ENCODE measurements at places on chromosomes 2 and 18.
A peak's percentile ranks its signal among the peaks of the same experiment; 100 is the strongest.

- DNase-seq, result no peak
Measured at GRCh38 chr2:65050931-65051330, 5.3 kb upstream of the CEP68 start.

GRCh38 chr2:42360890-42361727 is at the start of gene COX7A2L:
COX7A2L (minus strand) TSS chr2:42361217; CDS start chr2:42361161, 56 bp downstream.
- DNase-seq, result peak; percentile 94

GRCh38 chr2:73004889-73005596 is 66.5 kb downstream of the SFXN5 start:
- DNase-seq, result no peak

- DNase-seq, result no peak
Measured at GRCh38 chr18:35141567-35142274, 99.1 kb upstream of the ZNF397 start.

GRCh38 chr2:7009207-7009911 is 92.1 kb downstream of the RNF144A start:
- no peak for DNase-seq

- DNase-seq, result no peak
Measured at GRCh38 chr18:71114550-71115210, 825.8 kb downstream of the SOCS6 start.

DNA sequence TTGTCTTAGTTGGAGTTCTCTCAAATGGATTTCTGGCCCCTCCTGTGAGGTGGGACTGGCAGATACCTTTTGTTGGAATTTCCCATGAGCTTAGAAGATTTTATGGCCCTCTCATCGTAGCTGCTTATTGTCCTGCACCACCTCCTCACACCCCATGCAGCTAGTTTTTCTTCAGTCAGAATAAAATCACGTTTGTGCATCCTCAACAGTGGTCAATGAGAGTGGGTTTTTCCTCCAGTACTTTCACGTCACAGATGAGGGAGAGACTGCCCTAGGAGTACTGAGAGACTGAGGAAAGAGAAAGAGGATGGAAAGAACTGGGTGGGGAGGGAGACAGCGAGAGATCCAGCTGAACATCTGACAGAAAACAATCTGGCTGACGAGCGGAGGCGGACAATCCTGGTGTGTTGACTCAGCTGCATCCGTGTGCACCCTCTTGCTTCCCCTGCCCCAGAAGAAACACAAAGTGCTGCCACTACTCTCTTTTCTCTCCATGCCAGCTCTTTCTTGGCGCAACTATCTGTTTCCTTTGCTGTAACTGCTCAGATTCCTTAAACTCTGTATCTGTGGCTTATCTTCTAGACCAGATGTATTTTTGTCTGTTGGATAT is 7.4 kb downstream of the RAPGEF4 start:
- peak; percentile 15 for DNase-seq

DNA sequence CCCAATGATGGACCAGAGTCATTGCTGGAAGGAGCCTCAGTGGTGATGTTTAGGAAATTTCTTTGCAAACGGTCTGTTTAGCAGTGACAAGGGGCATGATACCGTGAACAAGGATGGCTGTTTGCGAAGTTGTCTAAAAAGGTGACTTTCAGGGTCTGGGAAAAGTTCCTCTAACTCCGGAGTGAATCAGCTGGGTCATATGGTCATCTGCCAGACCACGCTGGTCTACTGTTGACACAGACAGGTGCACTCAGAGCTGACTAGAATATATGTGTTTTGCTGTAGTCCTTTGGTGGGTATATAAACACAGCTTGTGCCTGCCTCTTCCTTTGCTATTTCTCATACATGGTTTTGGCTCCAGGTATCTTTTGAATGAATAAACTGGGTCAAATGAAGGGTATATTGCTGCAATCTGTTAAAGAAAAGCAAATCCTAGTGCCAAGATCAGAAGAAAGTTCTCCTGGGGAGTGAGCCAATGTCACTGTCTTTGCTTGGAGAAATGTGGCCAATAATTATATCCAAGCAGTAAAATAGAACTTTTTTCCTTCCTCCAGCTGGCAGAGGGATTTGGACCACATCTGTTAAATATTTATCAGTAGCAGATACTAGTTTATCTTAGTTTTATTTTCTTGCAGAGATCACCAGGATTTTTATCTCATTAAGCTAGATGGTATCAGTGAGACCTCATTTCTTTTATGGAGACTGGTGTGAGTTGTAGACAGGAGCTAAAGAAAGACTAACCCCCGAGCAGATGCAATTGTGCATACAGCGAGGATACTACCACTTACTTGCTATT is 286.0 kb downstream of the TRIB2 start:
- DNase-seq, result no peak

- DNase-seq, result no peak
Measured at GRCh38 chr2:58540681-58541080, 299.6 kb upstream of the FANCL start.

GRCh38 chr2:233360771-233361176 is 6.5 kb downstream of the DGKD start:
- DNase-seq, result no peak

- DNase-seq, result peak; percentile 33
Measured at GRCh38 chr2:213246497-213247281, 37.6 kb upstream of the SPAG16 start.

- DNase-seq, result no peak
Measured at GRCh38 chr2:172207911-172208310, 105.2 kb upstream of the DLX2 start.

- DNase-seq, result no peak
Measured at GRCh38 chr18:45155526-45155925, 459.8 kb upstream of the SLC14A2 start.

DNA sequence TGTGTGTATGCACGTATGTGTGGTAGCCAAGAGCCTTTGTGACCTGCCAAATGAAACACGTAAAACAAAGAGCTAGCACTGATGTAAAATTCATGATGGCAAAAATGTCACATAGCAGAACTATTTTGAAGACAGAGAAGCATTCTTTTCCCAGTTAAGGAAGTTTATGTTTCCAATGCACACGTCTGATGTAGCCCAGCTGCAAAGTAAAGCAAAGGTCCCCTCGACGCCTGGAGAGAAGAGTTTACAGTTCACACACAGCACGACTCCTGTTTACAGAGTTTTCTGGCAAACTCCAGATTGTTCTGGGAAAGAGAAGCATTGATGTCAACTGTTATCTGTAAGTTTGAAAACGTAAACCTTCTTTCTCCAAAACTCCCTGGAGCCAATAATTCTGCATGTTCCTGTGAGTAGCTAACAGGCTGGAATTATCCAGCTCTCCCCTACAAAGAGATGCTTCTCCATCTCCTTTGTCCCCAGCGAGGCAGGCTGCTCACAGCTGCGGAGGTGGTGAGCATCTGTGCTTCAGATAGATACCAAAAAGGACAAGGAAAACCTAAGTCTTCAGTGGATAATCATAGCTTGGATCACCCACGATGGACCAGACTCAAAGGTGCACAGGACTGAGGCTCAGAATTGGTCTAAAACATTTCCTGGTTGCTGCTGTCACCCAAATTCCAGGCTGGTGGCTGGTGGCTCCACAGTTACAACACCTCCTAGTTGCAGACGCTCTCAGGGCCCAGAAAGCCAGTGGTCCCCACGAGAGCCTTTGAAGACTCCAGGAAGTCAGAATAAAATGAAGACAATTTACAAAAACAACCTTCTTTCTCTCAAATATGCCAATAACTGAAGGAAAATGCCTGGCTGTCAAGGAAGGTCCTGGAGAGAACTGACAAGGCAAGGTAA is 87.4 kb downstream of the COL6A3 start:
- DNase-seq, result no peak

DNA sequence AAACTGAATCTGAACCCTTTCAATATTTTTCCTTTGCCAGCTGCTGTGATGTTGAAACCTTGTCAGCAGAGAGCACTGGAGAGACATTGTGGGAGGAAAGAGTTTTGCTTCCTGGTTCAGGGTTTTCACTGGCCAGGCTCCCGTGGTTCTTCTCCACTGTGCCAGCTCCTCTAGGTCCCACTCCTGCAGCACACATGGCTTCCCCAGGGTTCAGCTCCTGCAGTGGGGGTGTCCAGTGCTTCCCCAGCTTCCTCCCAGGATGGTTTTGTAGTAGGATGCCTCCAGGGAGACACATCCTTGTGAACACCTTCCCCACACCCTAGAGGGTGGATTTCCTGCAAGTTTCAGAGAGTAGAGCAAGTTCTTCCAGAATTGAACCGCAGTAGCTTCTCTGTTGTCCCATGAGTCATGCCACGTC is 24.0 kb upstream of the SULT1C3 start:
- DNase-seq, result no peak

- no peak for DNase-seq
Measured at GRCh38 chr18:70920840-70921374, 632.1 kb downstream of the SOCS6 start.

DNA sequence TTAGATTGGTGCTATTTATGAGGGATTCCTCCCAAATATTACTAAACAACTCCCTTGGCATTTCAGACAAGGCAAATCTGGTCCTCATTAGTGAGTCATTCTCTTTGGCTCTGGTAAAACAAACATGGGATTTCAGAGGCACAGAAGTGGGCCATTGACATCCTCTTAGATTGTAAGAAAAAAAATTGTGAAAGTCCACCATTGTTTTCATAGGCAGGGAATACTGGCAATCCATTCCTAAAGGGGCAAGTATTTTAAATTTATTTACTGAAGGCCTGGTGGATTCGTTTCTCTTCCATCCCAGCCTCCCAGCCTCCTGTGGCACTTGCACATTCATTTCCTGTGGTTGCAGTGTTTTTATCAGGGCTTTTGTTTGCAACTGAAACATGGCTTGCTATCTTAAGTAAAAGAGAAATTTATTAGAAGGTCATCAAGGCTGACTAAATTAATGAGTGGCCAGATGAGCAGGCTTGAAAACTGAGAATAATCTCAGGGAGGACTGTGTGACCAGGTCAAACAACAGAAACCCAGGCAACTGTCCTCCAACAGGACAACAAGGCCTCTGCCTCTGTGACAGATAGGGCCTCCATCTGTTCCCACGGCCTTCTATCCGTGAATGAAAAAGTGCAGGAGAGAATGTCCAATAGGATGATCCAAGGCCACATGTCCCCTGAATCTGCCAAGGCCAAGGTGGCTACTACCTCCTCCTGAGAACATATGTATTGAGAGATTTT is 23.1 kb upstream of the TNFAIP6 start:
- no peak for DNase-seq

- no peak for DNase-seq
Measured at GRCh38 chr2:175621821-175622220, 380.2 kb downstream of the LNPK start.

- DNase-seq, result peak; percentile 10
Measured at GRCh38 chr18:7830468-7830867, 263.4 kb downstream of the PTPRM start.

- DNase-seq, result no peak
Measured at GRCh38 chr2:181788897-181789555, 102.5 kb upstream of the ITPRID2 start.

DNA sequence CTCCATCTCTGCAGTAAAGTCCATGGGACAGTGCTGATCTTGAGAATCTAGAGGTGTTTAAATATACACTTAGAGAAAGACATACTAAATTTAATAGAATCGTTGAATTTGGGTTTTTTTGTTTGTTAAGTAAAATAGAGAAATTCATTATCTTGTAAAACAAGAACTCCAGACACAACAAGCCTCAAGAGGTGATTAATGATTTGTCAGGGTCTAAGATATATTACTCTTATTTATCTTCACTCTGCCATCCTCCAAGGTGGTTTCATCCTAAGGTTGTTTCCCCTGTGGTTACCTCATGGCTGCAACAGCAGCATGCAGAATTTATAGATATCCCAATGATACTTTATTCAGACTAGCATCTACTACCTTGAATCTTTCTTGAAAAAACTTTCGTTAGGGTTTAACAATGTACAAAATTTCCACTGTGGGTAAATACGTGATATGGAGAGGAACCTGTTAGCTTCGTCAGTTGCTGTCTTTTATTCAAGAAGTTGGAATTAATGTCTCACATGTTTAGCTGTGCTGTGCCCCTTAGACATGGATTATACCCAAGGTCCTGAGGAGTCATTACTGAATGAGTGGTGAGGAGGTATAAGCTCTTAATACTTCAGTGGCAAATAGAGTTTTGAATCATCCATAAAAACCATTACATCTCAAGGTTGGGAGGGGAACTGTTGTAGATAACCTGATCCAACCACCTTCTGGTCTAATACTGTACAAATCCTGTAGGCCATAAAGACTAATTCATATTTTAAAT is 128.0 kb downstream of the GPD2 start:
- DNase-seq, result no peak

- no peak for DNase-seq
Measured at GRCh38 chr2:144834998-144835633, 315.2 kb upstream of the ZEB2 start.

DNA sequence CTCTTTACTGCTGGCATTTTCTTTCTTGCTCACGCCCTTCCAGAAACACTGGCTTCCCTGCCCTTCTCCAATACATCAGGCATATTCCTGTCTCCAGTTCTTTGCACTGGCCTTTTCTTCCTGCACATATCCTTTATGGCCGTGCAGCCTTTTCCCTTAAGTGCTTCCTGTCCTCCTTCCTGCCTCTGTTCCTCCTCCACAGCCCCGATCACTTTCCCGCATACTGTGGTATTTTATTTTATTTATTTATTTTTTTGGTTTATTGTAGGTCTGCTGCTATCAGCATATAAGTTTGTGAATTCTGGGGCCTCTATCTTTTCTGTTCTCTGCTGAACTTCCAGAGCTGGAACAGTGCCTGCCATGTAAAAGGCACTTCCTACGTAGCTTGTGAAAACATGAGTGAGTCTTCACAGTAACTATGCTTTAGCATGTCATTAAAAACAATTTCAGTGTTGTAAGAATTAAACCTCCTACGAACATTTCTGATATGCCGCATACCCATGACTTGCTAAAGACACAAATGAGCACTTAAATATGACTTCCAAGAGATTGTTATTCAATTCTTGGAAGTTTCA is 289.1 kb downstream of the TRIB2 start:
- DNase-seq, result no peak

DNA sequence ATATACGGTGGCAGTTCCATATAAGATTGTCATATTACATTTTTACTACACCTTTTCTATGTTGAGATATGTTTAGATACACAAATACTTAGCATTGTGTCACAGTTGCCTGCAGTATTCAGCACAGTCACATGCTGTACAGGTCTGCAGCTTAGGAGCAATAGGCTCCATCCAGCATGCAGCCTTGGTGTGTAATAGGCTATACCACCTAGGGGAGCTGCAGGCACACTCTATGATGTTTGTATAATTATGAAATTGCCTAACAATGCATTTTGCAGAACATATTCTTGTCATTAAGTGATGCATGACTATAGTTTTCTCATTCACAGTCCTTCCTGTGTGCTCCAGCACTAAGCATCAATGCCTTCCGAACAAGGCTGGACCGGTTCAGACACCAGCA is 133.4 kb downstream of the NDUFA10 start:
- no peak for DNase-seq
